NCI-H1417 (cell line): ENCODE measurements at places on chromosomes 6 and 20.

DNA sequence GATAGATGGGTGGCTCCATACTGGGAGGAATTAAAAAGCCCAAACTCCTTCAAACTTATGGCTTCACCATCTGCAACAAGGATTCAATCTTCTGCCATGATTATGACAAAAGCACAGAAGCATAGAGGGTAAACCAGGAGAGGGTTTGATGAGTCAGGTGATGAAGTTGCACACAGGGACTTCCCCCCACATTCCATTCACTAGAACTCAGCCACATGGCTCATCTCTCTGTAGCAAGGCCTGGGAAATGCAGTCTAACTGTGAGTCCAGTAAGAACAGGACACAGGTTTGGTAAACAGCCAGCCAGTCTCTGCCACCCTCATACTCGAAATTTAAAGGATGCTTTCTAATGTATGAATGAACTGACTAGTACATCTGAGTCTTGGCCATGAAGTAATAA, 142.9 kb downstream of the HIVEP2 start:
- no peak for DNase-seq

DNA sequence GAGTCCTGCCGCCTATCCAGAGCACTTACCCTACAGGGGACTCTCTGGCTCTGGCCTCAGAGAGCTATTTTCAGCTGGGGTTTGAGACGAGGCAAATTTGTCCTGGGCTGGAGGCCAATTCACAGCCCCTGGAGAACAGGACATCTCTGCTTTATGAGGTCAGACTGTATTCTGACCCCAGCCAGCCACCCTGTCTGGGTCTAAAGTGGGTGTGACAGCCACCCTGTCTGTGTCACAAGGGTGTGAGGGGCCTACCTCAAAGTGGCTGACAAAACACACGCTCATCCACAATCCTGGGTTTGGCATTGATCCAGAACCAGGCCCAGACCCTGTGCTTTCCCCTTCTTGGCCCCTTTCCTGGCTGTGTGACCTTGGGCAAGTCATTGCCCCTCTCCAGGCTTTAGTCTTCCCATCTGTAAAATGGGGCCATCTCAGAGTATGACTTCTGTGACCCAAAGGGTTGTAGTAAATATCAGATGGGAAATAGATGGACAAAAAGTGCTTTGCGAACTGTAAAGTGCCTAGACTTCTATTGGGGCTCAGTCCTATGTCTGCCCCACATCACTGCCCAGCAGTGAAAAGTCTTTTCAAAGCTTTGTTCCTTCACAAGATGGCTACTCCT, 44.1 kb upstream of the TGM2 start:
- DNase-seq, result no peak

DNA sequence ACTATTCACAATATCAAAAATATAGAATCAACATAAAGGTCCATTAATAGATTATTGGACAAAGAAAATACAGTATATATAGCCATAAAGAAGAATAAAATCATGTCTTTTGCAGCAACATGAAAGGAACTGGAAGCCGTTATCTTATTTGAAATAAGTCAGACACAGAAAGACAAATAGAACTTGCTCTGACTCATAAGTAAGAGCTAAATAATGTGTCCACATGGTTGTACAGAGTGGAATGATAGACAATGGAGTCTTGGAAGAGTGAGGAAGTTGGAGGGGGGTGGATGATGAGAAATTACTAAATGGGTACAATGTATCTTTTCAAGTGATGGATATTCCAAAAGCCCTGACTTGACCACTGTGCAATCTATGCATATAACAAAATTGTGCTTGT, 613.5 kb downstream of the PHF3 start:
- no peak for DNase-seq

DNA sequence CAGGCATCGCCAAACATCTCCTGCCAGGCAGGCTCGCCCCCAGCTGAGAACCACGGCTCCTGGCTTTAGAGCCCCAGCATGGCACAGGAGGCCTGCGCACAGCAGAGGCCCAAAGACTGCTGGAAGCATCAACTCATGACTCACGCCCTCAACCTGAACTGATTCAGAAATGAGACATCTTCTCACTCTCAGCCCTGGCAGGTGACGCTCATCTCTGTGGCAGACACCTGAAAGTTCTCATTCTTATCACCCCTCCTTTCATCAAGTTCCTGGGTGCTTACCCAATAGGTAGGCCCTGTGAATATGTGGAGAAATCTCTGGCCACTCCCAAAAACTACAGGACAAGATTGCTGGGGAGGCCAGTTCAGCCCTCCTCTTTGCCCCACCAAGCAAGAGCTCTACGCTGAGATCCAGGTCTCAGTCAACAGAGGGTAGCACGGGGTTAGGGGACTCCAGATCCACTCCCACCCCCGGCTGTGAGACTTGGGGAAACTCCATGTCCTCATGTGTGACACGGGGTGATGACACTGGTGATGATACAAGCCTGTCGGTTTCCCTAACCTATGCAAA, 11.3 kb downstream of the NFATC2 start:
- no peak for DNase-seq

DNA sequence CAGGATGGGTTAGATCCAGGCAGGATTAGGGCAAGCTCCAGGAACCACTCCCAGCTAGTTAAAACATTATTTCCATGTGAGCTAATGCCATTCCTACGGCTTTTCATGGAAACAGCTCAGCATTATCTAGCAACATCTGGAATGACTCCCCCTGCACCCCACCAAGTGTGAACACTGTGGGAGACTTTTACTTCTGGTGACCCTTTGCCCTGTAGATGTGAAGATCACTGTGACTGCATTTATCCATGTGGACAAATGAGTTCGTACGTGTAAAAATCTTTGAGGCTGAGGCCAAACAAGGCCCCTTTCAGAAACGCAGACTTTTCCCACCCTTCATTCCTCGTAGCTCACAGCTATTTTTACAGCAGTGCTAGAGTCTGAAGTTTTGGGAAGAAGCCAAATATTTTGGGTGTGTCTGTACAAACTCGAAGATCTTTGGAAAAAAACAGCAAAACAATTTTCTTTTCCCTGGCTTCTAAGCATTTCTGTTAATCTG, 221.8 kb upstream of the SOX4 start:
- DNase-seq, result no peak

DNA sequence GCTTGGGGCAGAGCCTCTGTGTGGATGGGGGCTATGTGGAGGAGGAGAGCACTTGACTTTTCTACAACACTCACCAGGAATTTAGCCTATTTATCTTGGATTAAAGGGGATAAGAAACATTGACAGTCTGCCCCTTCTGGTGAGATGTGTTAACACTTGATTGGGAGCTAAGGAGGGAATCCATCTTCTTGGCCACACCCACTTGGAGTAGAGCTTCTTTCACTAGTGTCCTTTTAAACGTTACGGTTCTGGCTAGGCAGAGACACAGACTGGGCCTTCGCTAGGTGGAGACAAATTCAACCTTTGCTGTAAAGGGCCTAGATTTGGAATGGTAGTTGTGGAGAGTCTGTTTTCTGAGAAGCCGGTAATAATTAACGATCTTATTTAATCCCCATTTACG, 15.5 kb upstream of the TPBG start:
- no peak for DNase-seq

DNA sequence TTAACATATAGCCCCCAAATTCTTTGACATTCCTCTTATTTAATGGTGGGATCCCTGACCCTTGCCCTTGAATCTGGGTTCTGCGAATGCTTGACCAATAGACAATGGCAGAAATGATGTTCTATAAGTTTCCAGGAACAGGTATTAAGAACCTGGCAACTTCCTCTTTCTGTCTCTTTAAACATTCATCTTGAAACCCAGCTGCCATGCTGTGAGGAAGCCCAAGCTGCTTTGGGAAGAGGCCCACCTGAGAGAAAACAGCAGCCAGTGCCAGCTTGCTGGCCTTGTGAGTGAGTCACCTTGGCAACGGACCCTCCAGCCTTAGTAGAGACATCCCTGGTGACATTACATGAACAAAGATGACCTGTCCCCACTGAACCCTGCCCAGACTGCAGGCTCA, 45.2 kb upstream of the RALY start:
- no peak for DNase-seq
